ENCODE measurements at places on chromosomes 11 and 22.

DNA sequence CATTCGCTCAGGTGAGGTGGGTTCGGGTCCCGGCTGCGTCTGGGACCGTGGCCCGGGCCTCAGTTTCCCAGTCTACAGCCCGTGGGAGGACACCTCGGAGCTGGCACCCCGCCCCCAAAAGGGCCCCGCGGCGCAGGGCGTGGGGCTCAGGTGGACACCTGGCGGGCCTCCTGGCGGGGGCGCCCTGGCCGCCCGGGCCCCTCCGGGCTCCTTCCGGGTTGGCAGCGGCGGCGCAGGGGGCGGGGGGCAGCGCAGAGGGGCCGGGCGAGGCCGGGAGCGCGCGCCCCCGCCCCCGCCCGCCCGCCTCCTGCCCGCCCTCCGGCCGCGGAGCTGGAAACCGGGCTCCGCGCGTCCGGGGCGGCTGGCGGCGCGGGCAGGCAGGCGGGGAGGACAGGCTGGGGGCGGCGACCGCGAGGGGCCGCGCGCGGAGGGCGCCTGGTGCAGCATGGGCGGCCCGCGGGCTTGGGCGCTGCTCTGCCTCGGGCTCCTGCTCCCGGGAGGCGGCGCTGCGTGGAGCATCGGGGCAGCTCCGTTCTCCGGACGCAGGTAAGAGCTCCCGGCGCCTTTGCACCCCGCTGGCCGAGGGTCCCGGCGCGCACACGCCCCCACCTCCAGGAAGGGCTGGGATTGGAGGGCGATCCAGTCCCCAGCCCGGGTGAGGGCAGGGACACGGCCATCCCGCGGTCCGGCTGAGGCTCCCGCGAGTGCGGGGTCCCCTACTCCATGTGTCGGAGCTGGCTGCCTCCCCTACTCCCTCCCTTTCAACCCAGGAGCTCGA, at the start of gene EMID1:
Gene EMID1, plus strand, starts transcription at position 303 of the 778 bp plus-strand sequence. Its CDS starts 143 bp downstream, at position 446.
- no peak for DNase-seq

DNA sequence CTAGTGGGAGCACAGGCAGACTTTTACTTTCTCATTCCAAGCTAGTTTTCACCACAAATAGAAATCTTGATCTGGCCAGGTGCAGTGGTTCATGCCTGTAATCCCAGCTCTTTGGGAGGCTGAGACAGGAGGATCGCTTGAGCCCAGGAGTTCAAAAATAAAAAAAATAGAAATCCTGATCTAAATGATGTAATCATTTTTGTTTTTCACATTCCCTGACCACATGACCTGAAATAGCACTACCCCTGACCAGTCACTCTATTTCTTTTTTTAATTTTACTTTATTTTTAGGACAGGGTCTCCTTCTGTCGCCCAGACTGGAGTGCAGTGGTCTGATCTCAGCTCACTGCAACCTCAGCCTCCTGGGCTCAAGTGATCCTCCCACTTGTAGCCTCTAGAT, 2.3 kb upstream of the TCN2 start:
- DNase-seq: no peak

- DNase-seq: no peak
Measured at GRCh38 chr11:28757725-28758515, 649.7 kb downstream of the METTL15 start.

DNA sequence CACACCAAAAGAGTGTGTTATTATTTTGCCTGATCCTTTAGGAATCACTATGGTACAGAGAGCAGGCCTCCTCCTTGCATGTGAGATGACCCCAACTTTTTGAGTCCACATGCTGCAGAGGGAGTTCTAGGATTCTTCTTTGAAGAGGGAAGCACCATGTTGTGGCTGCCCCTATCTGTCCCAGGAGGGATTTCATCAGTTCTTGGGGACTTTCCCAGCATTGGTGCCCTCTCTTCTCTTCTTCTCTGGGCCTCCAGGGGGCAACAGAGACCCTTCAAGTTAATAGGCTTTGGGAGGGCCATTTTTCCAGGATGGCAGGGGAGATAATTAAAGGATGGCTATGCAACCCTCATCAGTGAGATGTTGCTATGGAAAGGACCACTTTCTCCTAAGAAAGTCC, 3.6 kb downstream of the MMP1 start:
- no peak for DNase-seq

DNA sequence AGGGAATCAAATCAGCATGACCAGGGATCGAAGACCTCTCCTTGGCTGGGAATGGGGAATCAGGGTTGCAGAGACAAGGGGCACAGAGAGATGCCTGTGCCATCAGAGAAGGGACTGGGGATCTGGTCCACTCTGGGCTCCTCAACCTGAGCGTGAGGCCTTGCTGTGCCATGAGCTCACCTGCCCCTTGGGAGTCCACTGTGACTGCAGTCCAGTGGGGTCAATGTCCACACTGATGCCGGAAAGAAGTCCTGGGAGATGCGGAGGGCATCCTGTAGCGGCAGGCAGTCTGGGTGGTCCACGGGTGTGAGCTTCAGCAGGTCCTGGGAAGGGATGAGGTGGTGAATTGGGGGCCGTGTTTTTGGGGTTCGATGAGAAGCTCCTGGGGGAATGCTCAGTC, 7.3 kb upstream of the RGL4 start:
- no peak for DNase-seq

DNA sequence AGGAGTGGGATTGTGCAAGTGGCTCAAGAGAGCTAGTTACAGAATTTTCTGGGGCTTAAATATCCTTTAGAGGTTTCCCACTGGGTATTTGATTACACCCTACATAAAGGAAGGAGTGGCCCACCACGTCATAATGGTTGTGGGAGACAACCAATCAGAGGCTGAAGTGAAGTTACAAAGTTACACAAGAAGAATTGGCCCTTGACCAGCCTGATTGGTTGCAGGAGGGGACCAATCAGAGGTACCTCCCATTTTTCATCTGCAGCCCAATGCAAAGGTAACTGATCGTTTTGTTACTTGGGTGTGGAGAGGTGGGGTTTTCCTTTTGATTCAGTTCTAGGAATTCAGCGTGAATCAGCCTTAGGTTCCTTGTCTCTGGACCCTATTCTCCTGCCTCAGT, 430.5 kb upstream of the FAT3 start:
- no peak for DNase-seq

- DNase-seq: no peak
Measured at GRCh38 chr11:65573391-65574079, 1.2 kb downstream of the FAM89B start.

DNA sequence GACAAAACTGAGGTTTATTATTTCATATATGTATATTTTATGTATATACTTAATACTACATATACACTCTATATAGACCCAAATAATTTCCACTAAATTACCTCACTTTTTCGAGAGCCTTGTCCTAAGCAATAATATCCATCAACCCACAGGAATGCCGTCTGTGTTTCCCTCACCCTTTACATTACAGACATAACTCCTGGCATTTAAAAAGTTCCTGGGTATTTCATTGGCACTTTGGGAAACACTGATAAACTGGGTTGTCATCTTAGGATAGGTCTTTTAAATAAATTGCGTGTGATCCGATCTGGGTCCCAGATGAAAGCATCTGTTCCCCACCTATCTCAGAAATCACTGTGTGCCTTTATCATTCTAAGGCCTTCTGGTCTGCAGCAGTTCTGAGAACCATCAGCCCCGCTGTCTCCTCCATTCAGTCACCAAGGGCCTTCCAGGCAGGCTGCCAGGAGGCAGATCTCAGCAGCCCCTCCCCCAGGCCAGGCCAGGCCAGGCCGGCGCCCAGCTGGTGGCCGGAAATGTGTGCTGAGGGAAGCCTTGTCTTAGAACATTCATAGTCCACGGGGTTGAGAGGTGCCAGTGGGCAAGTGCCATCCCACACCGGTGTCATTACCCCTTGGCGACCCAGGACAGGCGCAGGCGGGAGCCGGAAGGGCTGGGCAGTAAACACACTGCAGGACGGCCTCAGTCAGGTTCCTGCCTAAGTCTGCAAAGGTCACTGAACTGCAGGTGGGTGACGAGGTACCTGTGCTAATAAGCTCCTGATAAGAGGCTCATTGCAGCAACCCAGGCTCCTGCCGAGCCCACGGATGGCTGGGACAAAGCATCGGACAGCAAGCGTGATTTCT, 3.3 kb downstream of the FGF19 start:
- no peak for DNase-seq

DNA sequence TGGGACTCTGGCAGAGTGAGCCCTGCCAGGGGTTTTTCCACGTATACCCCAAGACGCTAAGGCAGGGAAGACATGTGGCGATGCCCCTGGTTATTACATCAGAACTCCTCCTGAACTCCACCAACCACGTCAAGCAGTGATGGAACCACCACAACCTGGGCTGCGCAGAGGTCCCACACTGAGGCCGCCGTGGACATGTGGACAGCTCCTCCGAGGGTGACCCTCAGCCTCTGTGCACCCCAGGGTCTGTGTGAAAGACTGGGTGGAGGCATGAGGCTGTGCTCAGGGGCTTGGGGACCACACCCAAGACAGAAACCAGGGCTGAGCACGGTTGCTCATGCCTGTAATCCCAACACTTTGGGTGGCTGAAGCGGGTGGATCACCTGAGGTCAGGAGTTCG, 52.2 kb downstream of the TRMU start:
- DNase-seq: no peak

DNA sequence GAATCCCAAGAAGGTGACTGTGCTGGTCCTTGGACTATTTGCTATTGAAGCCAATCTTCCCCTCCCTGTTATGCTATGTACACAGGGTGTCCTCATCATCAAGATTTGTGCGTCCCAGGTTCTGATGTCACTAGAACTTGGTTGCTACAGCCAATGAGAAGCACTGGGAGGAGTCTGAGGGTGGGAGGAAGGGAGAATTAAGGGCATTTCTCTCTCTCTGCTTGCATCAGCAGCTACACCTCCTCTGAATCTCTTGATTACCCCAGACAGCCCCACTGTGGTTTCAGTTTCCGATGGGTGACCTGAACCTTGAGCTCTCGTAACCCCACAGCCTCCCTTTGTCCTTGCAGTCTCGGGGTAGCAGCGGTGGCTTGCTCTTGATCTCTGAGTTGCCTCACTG, 212.4 kb upstream of the SESN3 start:
- DNase-seq: no peak

- DNase-seq: no peak
Measured at GRCh38 chr22:49307870-49308269, 519.8 kb downstream of the BRD1 start.

DNA sequence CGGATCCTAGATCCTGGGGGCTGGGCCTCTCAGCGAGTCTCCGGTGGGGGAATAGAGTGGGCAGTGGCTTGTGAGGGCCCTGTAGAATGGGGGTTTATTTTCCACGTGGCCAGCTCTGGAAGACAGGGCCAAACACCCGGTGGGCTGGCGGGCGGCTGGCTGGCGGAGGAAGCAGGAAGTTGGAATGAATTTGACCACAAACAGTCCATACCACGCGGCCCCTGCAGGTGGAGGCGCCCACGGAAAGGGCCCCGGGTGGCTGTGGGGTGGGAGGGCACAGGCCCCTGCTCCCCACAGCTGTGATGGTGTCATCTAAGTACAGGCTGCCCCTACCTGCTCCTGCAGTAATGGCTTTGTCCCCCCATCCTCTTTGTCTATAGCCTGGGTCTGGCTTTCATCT, 15.1 kb downstream of the MCAT start:
- no peak for DNase-seq

GRCh38 chr11:45162916-45163879, 16.8 kb downstream of the PRDM11 start:
- no peak for DNase-seq

DNA sequence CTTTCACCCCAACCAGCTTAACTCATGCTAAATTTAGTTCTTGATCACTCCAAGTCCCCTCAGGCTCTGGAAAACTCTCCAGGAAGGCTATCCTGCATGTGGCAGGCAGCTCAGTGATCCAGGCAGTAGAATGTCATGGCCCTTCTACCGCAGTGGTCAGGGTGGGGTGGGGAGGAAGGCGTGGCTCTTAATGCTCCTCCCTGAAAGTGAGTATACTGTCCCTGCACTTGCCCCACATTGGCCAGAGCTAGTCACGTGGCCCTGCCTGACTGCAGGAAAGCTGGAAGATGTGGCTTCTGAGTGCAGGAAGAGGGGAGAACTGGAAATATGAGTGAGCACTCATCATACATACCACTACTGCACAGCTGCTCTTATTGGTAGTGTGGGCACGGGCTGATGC, 102.1 kb downstream of the GRAMD1B start:
- no peak for DNase-seq

GRCh38 chr11:1293619-1294015, 15.8 kb downstream of the TOLLIP start:
- no peak for DNase-seq

DNA sequence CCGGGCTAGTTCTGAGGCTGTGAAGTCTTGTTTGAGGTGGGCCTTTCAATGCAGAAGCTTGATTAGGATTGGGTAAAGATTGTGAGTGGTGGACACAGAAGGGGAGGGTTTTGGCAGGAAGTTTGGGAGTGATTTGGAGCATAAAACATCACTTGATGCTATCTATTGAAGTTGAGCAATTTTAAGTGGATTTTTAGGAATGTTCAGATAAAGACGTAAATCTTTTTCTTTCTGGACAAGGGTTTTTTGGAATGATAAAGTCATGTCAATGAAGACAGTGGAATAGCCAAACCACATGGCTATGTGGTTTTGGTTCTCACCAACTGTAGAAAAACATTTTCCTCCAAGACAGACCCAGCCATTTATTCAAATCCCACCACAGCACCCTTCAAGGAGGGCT, 111.2 kb upstream of the SNX19 start:
- DNase-seq: no peak

DNA sequence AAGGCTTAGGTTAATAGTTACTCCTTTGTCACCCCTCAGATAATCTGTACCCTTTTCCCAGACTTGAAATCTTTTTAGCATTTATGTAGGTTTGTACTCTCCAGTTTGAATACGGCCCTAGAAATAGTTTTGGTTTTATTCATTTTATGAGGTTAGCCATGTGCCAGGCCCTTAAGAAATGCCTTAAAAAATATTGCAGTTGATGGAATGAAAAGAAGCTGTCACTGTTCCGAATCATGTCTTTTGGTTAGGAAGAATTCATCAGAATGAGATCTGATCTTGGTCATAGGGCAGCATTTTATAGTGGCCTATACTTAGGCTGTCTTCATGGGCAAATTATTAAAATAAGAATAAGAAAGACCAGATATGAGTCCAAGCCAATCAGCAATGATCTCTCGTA, 14.8 kb upstream of the PRSS23 start:
- DNase-seq: no peak

GRCh38 chr11:67392183-67392715, 463 bp downstream of the RAD9A start:
- DNase-seq: no peak

Measured in activated T-helper 2 cell treated with anti-CD3 and anti-CD28 coated beads, Interferon-gamma antibody, Interleukin-2, Interleukin-4, amounts not matched to agents 10 μg/mL and 5 μg/mL and 100 μg/mL, durations not matched to agents 14 hours and 24 hours and 36 hours (primary cell).